ENCODE measurements at places on chromosomes 6 and 20. TPM values are rescaled to one million over a fixed set of nuclear protein-coding genes. Genes with fewer than 3 reads are reported as not detected.

- no peak overlapping the region for H3K4me3 ChIP-seq
- no peaks in the 10 kb centered on the region for H3K36me3 ChIP-seq
Measured at GRCh38 chr20:53434662-53435061, 159.0 kb downstream of the ZNF217 start.

DNA sequence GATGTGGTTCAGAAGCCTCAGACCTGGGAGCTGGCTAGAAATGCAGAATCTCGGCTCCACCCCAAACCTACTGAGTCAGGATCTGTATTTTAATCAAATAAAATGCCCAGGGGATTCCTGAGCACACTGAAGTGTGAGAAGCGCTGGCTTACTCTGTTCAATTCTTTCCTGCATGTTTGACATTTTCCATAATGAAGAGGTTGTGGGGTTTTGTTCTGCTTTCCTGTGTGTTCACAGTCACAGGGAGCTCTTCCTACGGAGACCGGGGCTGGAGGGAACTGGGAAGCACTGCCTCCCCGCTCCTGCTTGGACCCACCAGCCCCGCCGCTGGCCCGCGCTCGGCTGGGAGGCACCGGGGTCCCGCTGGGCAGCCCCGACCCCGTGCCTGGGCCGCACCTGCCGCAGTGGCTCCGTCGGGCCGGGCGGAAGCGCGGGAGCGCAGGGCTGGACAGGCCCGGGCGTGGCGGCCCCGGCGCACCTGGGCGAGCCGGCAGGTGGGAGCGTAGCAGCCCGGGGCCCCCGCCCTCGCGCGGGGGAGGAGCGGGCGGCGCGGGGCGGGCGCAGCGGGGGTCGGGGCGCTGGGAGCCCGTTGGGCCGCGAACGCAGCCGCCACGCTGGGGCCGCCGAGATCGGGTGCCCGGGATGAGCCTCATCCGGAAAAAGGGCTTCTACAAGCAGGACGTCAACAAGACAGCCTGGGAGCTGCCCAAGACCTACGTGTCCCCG, at the start of gene MAPK13:
TSS of gene MAPK13 (plus strand) at position 573 of the 726 bp plus-strand sequence. CDS start at position 643, 70 bp downstream.
- peak within 1 kb of the TSS; percentile 69 for H3K27ac ChIP-seq
- peaks cover 15% of the 10 kb centered on the region for H3K4me1 ChIP-seq
- DNase-seq, result peak; percentile 58
- peak within 1 kb of the TSS; percentile 38 for H3K4me3 ChIP-seq
- H3K36me3 ChIP-seq, result no peaks in the 10 kb centered on the region
- H3K27me3 ChIP-seq, result no peaks in the 10 kb centered on the region

DNA sequence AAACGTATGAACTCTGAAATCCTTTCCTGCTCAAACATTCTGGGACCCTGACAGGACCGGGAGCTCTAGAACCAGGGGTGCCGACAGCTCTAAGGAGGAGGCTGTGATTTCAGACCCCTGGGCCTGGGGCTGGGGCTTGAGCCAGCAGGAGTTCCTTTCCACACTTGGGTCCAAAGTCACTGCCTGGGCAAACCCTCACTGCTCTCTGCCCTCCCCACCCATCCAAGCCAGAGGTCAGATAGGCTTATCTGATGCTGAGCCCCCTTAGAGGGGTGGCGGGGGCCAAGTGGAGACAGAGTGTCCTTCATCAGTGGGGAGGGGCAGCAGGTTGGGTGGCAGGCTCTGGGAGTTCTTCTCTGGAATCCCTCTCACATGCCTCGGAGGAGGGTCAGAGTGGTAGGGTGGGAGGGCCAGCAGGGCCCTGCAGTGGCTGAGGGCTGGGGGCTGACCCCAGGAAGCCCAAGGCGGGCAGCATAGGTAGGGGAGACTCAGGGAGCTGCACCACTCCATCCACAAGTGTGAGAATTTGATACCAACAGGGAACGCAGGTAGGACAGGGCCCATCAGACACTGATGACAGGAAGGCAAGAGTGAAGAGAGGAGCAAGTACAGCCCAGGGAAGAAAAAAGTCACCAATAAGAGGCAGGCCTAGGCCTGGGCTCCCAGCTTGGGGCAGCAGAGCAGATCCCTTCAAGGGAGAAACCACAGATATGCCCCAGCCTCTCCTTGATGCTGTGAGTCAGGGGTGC, 121.0 kb downstream of the MRPL14 start:
- H3K36me3 ChIP-seq, result no peaks in the 10 kb centered on the region
- H3K27me3 ChIP-seq, result no peaks in the 10 kb centered on the region
- no peak overlapping the region for H3K4me3 ChIP-seq

GRCh38 chr20:14521436-14521835, 184.0 kb upstream of the FLRT3 start:
- H3K36me3 ChIP-seq, result no peaks in the 10 kb centered on the region
- H3K4me1 ChIP-seq, result no peaks in the 10 kb centered on the region
- H3K4me3 ChIP-seq, result no peak overlapping the region
- no peak overlapping the region for H3K27ac ChIP-seq
- no peaks in the 10 kb centered on the region for H3K27me3 ChIP-seq
- no peak for DNase-seq

DNA sequence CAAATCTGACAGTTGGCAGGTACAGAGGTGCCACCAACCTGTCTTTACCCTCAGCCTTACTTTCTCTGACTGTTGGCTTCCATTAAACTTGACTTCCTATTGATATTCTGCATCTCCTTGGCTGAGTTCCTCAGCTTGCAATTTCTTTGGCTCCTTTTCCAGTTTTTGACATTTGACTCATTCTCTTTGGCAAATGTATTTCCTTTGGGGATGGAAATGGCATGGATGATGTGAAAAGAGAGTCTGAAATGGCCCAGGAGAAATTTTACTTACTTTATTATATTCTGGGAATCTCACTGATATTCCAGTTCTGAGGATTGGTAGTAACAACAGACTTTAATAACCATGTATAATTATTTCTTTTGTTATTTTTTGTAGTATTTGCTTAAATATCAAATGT, 255.2 kb downstream of the CD109 start:
- H3K4me1 ChIP-seq, result no peaks in the 10 kb centered on the region
- H3K4me3 ChIP-seq, result no peak overlapping the region
- DNase-seq, result no peak
- H3K36me3 ChIP-seq, result no peaks in the 10 kb centered on the region
- no peaks in the 10 kb centered on the region for H3K27me3 ChIP-seq

- H3K27ac ChIP-seq, result no peak overlapping the region
- no peaks in the 10 kb centered on the region for H3K27me3 ChIP-seq
- H3K36me3 ChIP-seq, result no peaks in the 10 kb centered on the region
- no peak overlapping the region for H3K4me3 ChIP-seq
- no peaks in the 10 kb centered on the region for H3K4me1 ChIP-seq
Measured at GRCh38 chr20:15834857-15835256, 738.4 kb downstream of the KIF16B start.

DNA sequence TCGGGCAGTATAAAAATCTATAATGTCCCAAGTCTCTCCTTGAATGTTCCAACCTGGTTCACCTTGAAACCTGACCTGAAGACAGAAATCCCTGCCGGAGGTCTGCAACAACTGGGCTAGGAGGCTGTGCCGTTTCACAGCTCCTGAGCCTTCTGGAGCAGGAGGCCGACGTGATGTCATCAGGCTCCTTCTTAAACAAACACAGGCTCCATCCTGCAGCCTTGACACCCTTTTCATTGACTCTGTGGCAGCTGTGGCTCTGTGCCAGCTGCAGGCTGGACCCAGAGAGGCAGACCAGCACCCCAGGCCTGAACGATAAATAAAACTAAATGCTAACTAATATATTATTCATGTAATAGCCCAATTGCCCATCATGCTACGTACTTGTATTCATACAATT, 483.9 kb downstream of the CD83 start:
- no peak overlapping the region for H3K4me3 ChIP-seq
- H3K36me3 ChIP-seq, result no peaks in the 10 kb centered on the region
- DNase-seq, result no peak
- H3K27me3 ChIP-seq, result no peaks in the 10 kb centered on the region
- no peaks in the 10 kb centered on the region for H3K4me1 ChIP-seq
- no peak overlapping the region for H3K27ac ChIP-seq

GRCh38 chr6:80469977-80470376, 363.5 kb downstream of the BCKDHB start:
- no peak for DNase-seq
- H3K4me1 ChIP-seq, result no peaks in the 10 kb centered on the region
- no peak overlapping the region for H3K4me3 ChIP-seq
- H3K27ac ChIP-seq, result no peak overlapping the region
- no peaks in the 10 kb centered on the region for H3K36me3 ChIP-seq
- H3K27me3 ChIP-seq, result no peaks in the 10 kb centered on the region

DNA sequence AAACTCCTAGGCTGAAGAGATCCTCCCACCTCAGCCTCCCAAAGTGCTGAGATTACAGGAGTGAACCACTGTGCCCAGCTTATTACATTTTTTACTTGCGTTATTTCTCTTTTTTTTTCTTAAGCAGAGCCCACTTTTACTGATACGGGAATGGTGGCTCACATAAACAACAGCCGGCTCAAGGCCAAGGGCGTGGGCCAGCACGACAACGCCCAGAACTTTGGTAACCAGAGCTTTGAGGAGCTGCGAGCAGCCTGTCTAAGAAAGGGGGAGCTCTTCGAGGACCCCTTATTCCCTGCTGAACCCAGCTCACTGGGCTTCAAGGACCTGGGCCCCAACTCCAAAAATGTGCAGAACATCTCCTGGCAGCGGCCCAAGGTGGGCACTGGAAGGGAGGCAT, 10.5 kb downstream of the CAPN11 start:
- no peak for DNase-seq
- peaks cover 2% of the 10 kb centered on the region for H3K4me1 ChIP-seq
- no peak overlapping the region for H3K4me3 ChIP-seq
- H3K27ac ChIP-seq, result no peak overlapping the region
- H3K27me3 ChIP-seq, result no peaks in the 10 kb centered on the region

DNA sequence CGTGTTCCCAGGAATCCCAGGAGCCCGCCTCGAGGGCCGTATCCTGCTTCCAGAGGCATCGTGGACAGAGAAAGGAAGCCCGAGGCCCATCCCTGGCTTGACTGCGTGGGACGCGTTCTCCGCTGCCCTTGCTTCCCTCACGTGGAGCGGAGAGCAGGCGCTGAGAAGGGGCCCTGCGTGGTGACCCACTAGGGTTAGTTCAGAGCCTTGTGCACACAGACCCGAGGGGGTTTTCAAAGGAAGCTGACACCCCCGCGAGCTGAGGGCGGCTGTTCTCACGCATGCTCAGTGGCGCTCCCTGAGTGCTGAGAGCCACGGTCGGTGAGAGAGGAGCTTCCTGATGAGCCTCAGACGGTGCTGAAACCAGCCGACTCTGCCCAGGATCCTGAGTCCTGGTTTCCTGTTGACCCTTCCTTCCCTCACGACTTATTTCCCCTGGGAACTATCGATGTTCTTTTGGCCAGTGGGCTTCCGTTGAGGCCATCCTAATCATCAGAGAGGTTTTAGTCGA, 28.9 kb upstream of the CCR6 start:
- H3K27ac ChIP-seq, result no peak overlapping the region
- DNase-seq, result no peak
- H3K36me3 ChIP-seq, result no peaks in the 10 kb centered on the region
- H3K4me1 ChIP-seq, result no peaks in the 10 kb centered on the region

- H3K27me3 ChIP-seq, result no peaks in the 10 kb centered on the region
- H3K36me3 ChIP-seq, result no peaks in the 10 kb centered on the region
- H3K27ac ChIP-seq, result no peak overlapping the region
- DNase-seq, result no peak
Measured at GRCh38 chr6:96611342-96611991, 48.5 kb downstream of the FHL5 start.

DNA sequence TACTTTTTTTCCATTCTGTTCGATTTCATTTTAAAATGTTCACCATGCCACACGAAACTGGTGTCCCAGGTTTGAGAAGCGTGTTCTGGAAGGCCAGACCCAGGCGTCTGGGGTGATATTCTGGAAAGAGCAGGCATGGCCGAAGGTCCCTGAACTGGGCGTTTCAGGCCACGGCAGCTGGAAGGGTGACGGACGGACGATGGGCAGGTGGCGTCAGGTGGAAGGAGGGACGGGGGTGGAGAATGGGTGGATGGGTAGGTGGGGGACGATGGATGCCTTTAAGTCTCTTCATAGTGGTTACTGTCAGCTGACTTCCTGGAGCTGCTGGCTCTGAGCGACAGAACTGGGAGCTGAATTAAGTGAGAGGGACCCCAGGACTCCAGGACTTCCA, 44.6 kb downstream of the CDH4 start:
- no peaks in the 10 kb centered on the region for H3K4me1 ChIP-seq
- no peak for DNase-seq
- H3K36me3 ChIP-seq, result no peaks in the 10 kb centered on the region
- H3K27me3 ChIP-seq, result no peaks in the 10 kb centered on the region
- no peak overlapping the region for H3K27ac ChIP-seq

- peaks cover 4% of the 10 kb centered on the region for H3K4me1 ChIP-seq
- H3K4me3 ChIP-seq, result no peak overlapping the region
- no peaks in the 10 kb centered on the region for H3K27me3 ChIP-seq
- DNase-seq, result no peak
Measured at GRCh38 chr6:83198486-83199172, 5.5 kb downstream of the RWDD2A start.

- no peaks in the 10 kb centered on the region for H3K36me3 ChIP-seq
- no peaks in the 10 kb centered on the region for H3K4me1 ChIP-seq
- H3K27ac ChIP-seq, result no peak overlapping the region
- H3K27me3 ChIP-seq, result no peaks in the 10 kb centered on the region
- H3K4me3 ChIP-seq, result no peak overlapping the region
Measured at GRCh38 chr6:170245475-170245992, 45.3 kb downstream of the DLL1 start.

- H3K27ac ChIP-seq, result no peak overlapping the region
- H3K4me1 ChIP-seq, result no peaks in the 10 kb centered on the region
- no peaks in the 10 kb centered on the region for H3K27me3 ChIP-seq
- H3K4me3 ChIP-seq, result no peak overlapping the region
- H3K36me3 ChIP-seq, result no peaks in the 10 kb centered on the region
Measured at GRCh38 chr6:1042583-1043457, 269.1 kb upstream of the FOXQ1 start.

- H3K27me3 ChIP-seq, result no peaks in the 10 kb centered on the region
- no peak for DNase-seq
- no peaks in the 10 kb centered on the region for H3K4me1 ChIP-seq
- no peak overlapping the region for H3K4me3 ChIP-seq
- no peak overlapping the region for H3K27ac ChIP-seq
Measured at GRCh38 chr6:97591955-97592354, 308.9 kb upstream of the MMS22L start.

GRCh38 chr6:108748055-108748454, 100.2 kb upstream of the ARMC2 start:
- no peaks in the 10 kb centered on the region for H3K4me1 ChIP-seq
- no peaks in the 10 kb centered on the region for H3K27me3 ChIP-seq
- H3K36me3 ChIP-seq, result no peaks in the 10 kb centered on the region

DNA sequence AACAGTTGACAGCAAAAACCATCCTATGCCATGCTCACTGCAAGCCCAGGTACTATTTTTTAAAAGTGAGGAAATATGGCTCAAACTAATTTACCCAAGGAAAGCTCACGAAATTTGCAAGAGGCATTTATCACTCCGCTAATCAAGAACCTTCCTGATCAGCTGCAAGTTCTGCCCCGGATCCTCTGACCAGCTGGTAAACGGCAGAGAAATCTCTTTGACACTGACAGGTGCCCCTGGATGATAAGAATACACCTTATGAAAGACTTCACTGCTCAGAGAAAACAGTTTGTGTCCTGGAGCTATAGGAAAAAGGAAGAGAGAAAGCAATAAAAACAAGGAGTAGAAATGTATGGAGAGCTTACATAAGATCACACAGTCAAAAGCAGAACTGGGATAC, 6.4 kb downstream of the CNKSR3 start:
- H3K27me3 ChIP-seq, result no peaks in the 10 kb centered on the region
- no peaks in the 10 kb centered on the region for H3K36me3 ChIP-seq
- no peak overlapping the region for H3K27ac ChIP-seq
- H3K4me3 ChIP-seq, result no peak overlapping the region

GRCh38 chr6:53795702-53796450, 1.1 kb downstream of the LRRC1 start:
- no peaks in the 10 kb centered on the region for H3K27me3 ChIP-seq
- H3K4me1 ChIP-seq, result peaks cover 20% of the 10 kb centered on the region
- DNase-seq, result peak; percentile 73
- H3K36me3 ChIP-seq, result no peaks in the 10 kb centered on the region

TSPO2 gene
- total RNA-seq, result not detected

KCNK15 gene
- total RNA-seq, result 2.8 TPM

THEMIS gene
- total RNA-seq, result 1.8 TPM

FAM83C gene
- not detected for total RNA-seq

DEFB124 gene
- total RNA-seq, result not detected

SPATA25 gene
- total RNA-seq, result 3.0 TPM

All from thyroid gland (tissue), 4 donors.